ENCODE measurements at places on chromosomes 16 and 17. TPM values are rescaled to one million over a fixed set of nuclear protein-coding genes. Genes with fewer than 3 reads are reported as not detected.
A peak's percentile ranks its signal among the peaks of the same experiment; 100 is the strongest.

GRCh38 chr17:15957206-15957605, 12.3 kb downstream of the ADORA2B start:
- DNase-seq: no peak

The SLC22A31 gene
- not detected for total RNA-seq

The NSMCE1 gene
- total RNA-seq: 35.1 TPM

DNA sequence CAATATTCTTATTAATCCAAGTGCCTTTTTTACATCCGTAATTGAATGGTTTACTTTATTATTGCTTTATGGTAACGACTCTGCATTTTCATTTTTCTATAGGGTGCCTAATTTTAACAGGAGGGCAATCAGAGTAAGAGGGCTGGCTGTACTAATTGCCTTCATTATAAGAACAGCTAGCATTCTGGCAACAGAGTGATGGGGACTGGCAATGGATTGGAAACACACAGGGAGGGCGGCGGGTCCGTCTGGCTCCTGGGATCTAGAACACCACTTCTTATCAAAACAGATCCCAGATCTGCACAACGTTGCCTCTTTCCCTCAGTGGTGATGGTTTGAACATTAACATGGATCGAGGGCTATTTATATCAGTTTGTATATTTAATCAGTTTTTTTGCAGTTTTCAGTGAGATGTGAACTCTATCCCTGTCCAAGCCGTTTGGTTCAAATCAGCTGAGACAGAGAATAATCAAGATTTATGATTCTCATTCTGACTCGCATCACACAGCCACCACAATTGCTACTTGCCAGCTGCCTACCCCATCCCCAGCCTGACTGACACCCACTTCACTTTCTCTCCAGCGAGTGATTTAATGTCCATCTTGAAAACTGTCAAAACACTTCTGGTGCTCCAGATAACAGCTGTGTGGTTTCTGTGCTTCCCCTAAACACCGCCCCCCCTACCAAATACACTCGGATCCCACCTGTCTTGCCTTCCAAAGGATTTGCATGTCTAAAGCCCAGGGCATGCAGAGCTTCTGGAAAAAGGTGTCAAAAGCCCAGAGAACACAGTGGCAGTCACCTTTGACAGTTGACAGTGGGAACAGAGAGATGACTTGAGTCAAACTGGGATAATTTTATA, 327.9 kb downstream of the HS3ST4 start:
- DNase-seq: no peak

The SCARF1 gene
- 3.3 TPM for total RNA-seq

DNA sequence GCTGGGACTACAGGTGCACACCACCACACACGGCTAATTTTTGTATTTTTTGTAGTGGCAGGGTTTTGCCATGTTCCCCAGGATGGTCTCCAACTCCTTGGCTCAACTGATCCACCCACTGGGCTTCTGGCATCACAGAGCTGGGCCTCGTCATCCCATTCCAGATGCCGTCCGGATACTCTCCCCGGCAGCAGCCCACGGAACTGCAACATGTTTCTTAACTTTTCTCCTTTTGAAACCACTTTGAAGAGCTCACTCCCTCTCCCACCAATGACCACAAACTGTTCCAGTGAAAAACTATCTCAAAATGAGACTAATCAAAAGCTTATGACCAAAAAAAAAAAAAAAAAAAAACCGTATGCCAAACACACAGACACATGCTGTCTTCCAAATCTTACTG, 17.6 kb downstream of the PEMT start:
- DNase-seq: no peak

DNA sequence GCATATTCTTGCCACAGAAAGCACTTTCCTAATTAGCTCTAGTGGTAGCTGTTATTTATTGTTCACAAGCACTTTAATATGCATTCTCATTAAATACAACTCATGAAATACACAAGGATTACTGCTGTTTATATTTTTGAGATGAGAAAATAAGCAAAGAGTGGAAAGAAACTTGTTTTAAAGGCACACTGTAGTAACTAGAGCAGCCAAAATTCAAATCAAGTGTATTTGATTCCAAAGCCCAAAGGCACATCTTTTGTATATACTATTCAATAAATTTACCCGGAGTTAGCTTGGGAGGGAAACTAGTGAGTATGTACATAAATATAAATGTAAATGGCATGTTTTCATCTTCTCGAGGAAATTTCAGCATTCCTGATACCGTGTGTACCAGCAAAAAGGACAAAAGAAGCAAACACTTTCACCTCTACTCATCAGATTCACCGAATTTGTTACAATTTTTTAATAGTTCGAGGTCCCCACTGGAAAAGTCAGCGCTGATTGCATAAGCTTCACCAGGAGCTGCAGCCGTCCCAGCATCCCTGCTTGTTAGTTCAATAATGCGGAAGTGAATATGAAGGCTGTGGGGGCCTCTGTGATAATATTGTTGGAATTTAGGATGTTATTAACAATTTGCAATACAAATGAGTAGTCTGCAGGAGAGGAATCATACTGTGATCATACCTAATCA, 371.6 kb upstream of the MON1B start:
- DNase-seq: no peak

- no peak for DNase-seq
Measured at GRCh38 chr16:70788668-70789594, 12.0 kb downstream of the VAC14 start.

GRCh38 chr16:50360779-50361178, 8.0 kb downstream of the BRD7 start:
- no peak for DNase-seq

DNA sequence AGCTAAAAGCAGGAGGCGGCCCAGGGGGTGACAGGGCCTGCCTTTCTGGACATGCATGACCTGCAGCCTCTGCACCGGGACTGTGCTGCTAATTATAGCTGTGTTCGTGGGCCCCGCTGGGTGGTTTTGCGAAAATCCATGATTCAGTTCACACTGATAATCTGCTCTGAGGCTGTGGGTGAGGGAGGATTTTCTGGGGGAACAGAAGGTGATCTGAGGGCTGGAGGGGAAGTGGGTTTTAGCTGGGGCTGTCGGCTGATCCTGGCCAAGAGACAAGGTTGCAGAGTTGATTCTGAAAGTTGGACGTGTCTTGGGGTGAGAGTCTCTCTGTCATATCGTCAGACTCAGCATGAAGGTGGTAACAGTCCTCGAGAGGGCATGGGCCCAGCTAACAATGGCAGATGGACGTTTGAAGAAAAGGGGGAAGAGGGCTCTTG, 187.5 kb upstream of the ZNF469 start:
- DNase-seq: no peak

The RNF40 gene
- total RNA-seq: 90.1 TPM

DNA sequence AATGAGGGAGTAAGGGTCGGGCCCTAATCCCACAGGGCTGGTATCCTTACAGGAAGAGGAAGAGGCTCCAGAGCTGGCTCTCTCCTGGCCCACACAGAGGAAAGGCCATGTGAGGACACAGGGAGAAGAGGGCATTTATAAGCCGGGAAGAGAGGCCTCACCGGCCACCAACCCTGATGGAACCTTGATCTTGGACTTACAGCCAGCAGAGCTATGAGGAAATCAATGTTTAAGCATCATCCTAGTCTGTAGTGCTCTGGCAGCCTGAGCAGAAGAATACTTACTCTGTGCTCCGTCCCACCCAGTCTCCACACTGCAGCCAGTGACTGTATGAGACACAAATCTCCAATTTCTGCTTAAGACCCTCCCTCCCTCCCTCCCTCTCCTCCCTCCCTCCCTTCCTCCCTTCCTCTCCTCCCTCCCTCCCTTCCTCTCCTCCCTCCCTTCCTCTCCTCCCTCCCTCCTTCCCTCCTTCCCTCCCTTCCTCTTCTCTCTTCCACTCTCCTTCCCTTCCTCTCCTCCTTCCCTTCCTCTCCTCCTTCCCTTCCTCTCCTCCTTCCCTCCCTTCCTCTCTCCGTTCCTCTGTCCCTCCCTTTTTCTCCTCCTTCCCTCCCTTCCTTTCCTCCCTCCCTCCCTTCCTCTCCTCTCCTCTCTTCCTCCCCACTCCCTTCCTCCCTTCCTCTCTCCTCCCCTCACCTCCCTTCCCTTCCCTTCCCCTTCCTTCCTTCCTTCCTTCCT, 8.9 kb upstream of the TMEM220 start:
- no peak for DNase-seq

GRCh38 chr17:57588086-57588485, 157.0 kb downstream of the CCDC182 start:
- DNase-seq: no peak

The NUPR1 gene
- total RNA-seq: under 0.01 TPM

- no peak for DNase-seq
Measured at GRCh38 chr16:50103764-50104163, 38.0 kb downstream of the HEATR3 start.

DNA sequence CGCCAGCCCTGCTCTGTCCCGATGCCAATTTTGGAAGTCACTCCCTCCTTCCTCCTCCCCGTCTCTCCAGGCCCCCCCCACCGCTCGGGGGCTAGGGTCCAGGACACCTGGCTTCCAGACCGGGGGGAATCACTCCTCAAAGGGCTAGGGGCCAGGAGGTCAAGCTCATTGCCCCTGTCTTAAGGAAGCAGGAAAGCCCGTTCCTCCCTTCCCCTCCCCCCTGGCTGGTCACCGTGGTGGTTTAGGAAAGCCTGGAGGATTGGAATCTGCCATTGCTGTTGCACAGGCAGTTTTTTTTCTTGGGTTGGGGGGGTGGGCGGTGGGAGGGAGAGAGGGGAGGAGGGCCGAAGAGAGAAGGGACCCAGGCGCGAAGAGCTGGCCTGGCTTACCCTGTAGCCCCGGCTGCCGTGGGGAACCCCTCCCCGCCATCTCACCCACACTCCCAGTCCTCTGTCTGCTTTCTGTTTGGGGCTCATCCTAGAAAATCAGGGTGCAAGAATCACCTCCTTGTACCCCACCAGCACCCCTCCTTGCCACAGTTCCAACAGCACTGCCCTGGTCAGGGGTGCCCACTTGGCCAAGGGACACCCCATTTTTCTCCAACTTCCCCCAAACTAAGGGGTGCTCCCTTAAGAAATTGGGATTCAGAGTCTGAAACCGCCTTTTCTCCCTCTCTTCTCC, 2.9 kb upstream of the BCL6B start:
- peak; percentile 60 for DNase-seq

DNA sequence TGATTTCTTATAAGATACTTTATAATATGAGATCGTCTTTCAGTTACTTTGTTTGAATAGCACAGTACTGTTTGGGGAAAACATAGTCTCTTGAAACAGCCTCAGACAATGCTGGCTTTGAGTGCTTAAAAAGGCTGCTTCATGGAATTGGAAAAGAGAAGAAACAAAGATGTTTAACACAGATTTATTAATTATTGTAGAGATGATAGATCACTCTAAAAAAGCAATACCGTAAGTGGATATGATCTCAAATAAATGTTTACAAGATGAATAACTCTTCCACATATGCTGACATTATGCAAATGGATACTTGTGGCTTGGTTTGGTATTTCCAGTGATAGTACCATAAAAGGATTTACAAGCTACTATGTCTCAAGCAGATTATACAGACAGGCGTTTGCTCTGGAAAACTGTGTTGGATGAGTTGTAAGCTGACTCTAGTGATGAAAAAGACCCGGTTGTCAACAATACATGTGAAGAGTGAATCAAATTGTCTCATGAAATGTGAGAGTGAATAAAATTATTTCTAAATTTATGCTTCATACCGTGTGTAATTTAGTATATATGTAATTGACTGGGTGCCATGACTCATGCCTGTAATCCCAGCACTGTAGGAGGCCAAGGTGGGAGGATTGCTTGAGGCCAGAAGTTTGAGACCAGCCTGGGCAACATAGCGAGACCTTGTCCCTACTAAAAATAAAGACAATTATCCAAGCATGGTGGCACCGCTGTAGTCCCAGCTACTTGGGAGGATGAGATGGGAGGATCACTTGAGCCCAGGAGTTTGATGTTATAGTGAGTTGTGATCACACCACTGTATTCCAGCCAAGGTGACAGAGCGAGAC, 105.4 kb downstream of the FTO start:
- DNase-seq: no peak

DNA sequence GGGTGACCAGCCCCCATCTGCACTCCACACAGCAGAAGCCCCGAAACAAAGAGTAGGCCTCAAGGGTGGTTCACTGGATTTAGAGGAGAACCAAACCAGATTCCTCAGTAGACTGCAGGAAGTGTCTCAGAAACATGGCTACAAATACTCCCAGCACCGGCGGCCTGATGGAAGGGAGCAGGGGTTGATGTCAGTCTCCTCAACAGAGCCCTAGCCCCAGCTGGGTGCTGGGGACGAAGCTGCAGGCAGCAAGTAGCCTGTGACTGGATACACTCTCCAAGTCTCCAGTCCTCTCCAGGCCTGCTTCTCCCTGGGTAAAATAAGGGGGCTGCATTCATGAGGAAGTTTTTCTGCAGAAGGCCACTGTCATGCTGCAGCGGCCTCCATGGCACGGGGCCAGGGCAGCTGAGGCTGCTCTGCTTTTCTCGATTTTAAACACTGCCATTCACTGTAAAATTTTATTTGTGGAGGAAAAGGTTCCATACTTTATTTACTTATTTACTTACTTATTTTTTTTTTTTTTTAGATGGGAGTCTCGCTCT, 36.7 kb upstream of the SREBF1 start:
- no peak for DNase-seq

DNA sequence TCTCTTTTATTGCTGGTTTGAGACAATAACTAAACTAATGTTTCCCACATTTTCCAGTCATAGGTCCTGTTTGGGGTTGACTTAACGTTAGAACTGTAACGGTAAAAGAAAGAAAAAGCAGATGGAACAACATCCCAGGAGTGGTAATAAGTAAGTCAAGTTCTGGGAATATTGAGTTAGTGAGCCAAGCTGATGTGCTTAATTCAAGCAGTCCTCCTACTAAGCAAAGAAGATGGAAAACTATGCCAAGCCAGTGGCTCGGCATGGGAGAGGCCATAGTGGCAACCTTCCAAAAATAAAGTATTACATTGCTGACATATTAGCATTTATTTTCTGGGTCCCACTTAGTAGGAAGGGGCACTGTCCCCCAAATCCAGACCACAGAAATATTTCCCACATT, 161.7 kb upstream of the CDH5 start:
- no peak for DNase-seq

DNA sequence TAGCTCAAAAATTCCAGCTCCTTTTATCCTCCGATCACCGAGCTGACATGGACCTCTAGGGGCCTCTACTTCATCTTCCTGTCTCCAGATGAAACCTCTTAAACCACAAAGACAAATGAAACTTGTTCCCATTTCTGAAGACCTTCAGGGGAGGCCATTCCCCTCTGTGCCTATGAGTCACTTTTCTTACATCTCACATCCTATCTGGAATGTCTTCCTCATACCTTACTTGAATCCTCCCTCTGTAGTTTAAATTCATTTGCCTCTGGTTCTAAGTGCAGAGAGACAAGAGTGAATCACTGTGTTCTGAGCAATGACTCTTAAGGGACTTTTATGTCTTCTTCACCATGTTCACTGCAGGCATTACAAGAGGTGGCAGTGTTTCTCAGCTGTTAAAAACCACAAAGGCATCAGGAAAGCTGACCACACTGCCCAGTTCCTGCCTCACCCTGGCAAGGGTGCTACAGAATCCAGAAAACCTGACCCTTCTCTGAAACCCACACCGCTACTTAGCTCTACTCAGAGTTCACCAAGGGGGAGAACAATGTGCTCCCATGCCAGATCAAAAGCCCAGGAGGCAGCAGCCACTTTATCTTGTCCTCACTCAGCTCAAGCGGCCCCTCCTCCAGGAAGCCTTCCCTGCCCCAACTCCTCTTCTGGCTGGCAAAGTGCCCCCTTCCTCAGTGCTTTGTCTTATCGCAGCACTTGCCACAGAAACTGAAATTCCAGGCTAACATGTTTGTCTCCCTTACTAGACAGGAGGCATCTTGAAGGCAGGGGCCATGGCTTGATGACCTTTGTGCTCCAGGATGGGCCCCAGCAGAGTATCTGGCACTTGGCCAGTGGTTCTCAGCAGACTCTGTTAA, 6.4 kb downstream of the CUEDC1 start:
- DNase-seq: no peak
